Sigmoid colon (tissue), 7 donors: ENCODE measurements at places on chromosomes 2 and 18. TPM values are rescaled to one million over a fixed set of nuclear protein-coding genes. Genes with fewer than 3 reads are reported as not detected.
A peak's percentile ranks its signal among the peaks of the same experiment; 100 is the strongest.

DNA sequence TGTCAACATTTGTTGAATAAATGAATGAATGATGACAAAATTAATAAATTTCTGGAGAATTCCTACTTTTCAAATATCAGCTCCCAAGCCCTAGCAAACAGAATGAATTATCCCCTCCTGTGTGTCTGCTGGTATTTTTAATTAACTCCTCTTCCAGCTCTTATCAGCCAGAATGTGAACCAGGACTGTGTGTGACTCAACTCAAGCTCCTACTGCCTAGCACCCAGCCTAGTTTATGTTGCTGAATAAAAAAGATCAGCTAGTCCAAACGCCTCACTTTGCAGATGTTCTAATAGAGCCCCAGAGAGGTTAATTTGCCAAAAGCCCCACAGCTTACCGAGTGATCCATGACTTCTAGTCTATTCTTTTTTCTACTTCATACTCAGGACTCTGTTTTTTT lies 50.3 kb downstream of the RABL2A start:
- H3K27ac ChIP-seq: no peak overlapping the region
- DNase-seq: no peak
- H3K4me1 ChIP-seq: no peaks in the 10 kb centered on the region

CDK5R2 gene
- 0.48 TPM for polyA plus RNA-seq

- no peak for DNase-seq
- H3K36me3 ChIP-seq: no peaks in the 10 kb centered on the region
- no peak overlapping the region for H3K27ac ChIP-seq
- H3K27me3 ChIP-seq: no peaks in the 10 kb centered on the region
These were observed 15.9 kb upstream of the DSG2 start for GRCh38 chr18:31482051-31482450.

NCKAP5 gene
- polyA plus RNA-seq: 0.60 TPM

- H3K36me3 ChIP-seq: no peaks in the 10 kb centered on the region
- no peak overlapping the region for H3K4me3 ChIP-seq
These were observed 39.9 kb upstream of the SP3 start for GRCh38 chr2:174004905-174005605.

SLC16A14 gene
- polyA plus RNA-seq: 0.60 TPM

APCDD1 gene
- 2.8 TPM for polyA plus RNA-seq

GRCh38 chr2:170929686-170930050 lies 615 bp downstream of the GORASP2 start:
- H3K4me1 ChIP-seq: peaks cover 33% of the 10 kb centered on the region
- H3K27ac ChIP-seq: peak overlapping the region; percentile 97

ZNF236 gene
- polyA plus RNA-seq: 3.4 TPM

CD8A gene
- polyA plus RNA-seq: 15.5 TPM

GRCh38 chr2:44715671-44716081 lies 225.8 kb upstream of the SIX3 start:
- H3K4me3 ChIP-seq: no peak overlapping the region
- DNase-seq: no peak
- no peaks in the 10 kb centered on the region for H3K27me3 ChIP-seq
- H3K27ac ChIP-seq: no peak overlapping the region

EPB41L3 gene
- 78.8 TPM for polyA plus RNA-seq

DNA sequence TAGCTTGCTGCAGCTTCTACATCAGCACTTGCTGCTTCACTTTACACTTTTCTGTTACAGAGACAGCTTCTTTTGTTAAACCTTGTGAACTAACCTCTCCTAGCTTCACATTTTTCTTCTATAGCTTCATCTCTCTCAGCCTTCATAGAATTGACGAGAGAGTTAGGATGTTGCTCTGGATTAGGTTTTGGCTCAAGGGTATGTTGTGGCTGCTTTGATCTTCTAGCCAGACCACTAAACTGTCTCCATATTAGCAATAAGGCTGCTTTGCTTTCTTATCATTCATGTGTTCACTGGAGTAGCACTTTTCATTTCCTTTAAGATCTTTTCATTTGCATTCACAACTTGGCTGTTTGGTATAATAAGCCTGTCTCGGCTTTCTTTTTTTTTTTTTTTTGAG lies 46.3 kb upstream of the GRB14 start:
- H3K27ac ChIP-seq: no peak overlapping the region
- no peak overlapping the region for H3K4me3 ChIP-seq
- peaks cover 2% of the 10 kb centered on the region for H3K4me1 ChIP-seq
- H3K27me3 ChIP-seq: no peaks in the 10 kb centered on the region
- H3K36me3 ChIP-seq: no peaks in the 10 kb centered on the region

GRCh38 chr18:8686611-8687010 lies 18.7 kb upstream of the MTCL1 start:
- no peak for DNase-seq
- no peak overlapping the region for H3K27ac ChIP-seq
- no peaks in the 10 kb centered on the region for H3K27me3 ChIP-seq
- H3K4me1 ChIP-seq: no peaks in the 10 kb centered on the region

- DNase-seq: no peak
- H3K27me3 ChIP-seq: no peaks in the 10 kb centered on the region
- H3K36me3 ChIP-seq: no peaks in the 10 kb centered on the region
- H3K4me3 ChIP-seq: no peak overlapping the region
- no peak overlapping the region for H3K27ac ChIP-seq
These were observed 122.2 kb downstream of the SATB2 start for GRCh38 chr2:199335502-199335901.

DNA sequence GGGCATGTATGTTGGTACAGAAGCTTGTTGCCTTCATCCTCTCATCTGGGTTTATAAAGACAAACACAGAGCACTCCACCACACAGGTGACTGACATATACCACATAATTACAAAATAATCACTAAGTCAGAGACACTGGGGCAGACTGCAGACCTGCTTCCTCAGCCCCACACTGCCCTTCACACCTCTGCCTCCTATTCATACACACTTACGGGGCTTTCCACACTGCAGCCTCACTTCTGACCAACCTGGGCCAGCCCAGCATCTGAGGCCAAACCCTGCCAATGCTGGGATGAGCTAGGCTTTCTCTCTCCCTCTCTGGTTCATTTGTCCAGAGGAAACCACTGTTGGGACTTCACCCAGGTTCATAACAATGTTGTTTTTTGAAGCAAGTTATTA lies 4.5 kb downstream of the EMX1 start:
- peaks cover 76% of the 10 kb centered on the region for H3K27me3 ChIP-seq
- H3K36me3 ChIP-seq: no peaks in the 10 kb centered on the region
- peak; percentile 20 for DNase-seq
- peaks cover 48% of the 10 kb centered on the region for H3K4me1 ChIP-seq

HOXD12 gene
- polyA plus RNA-seq: 0.15 TPM

- no peaks in the 10 kb centered on the region for H3K36me3 ChIP-seq
- no peak overlapping the region for H3K27ac ChIP-seq
- no peaks in the 10 kb centered on the region for H3K4me1 ChIP-seq
- H3K27me3 ChIP-seq: no peaks in the 10 kb centered on the region
- H3K4me3 ChIP-seq: no peak overlapping the region
These were observed 116.2 kb downstream of the ACOXL start for GRCh38 chr2:110848519-110849030.

G6PC2 gene
- polyA plus RNA-seq: 0.06 TPM

- H3K27me3 ChIP-seq: no peaks in the 10 kb centered on the region
- H3K4me1 ChIP-seq: no peaks in the 10 kb centered on the region
- no peak for DNase-seq
- H3K27ac ChIP-seq: no peak overlapping the region
These were observed 336.4 kb upstream of the FSHR start for GRCh38 chr2:49490710-49491109.

TWSG1 gene
- 3.6 TPM for polyA plus RNA-seq

- H3K27me3 ChIP-seq: no peaks in the 10 kb centered on the region
- H3K36me3 ChIP-seq: no peaks in the 10 kb centered on the region
- H3K4me3 ChIP-seq: no peak overlapping the region
- DNase-seq: no peak
- no peak overlapping the region for H3K27ac ChIP-seq
- H3K4me1 ChIP-seq: no peaks in the 10 kb centered on the region
These were observed 16.1 kb upstream of the CREB1 start for GRCh38 chr2:207513551-207514257.

GRCh38 chr2:186669146-186669545 lies 24.7 kb upstream of the FAM171B start:
- no peak overlapping the region for H3K4me3 ChIP-seq
- H3K27ac ChIP-seq: no peak overlapping the region
- peaks cover 53% of the 10 kb centered on the region for H3K36me3 ChIP-seq
- H3K4me1 ChIP-seq: no peaks in the 10 kb centered on the region
- DNase-seq: no peak
- H3K27me3 ChIP-seq: no peaks in the 10 kb centered on the region

GRCh38 chr2:4096978-4097766 lies 393.8 kb downstream of the DCDC2C start:
- H3K4me3 ChIP-seq: no peak overlapping the region
- no peaks in the 10 kb centered on the region for H3K27me3 ChIP-seq
- H3K4me1 ChIP-seq: no peaks in the 10 kb centered on the region
- no peaks in the 10 kb centered on the region for H3K36me3 ChIP-seq

- H3K27me3 ChIP-seq: peaks cover 20% of the 10 kb centered on the region
- DNase-seq: no peak
- peaks cover 10% of the 10 kb centered on the region for H3K4me1 ChIP-seq
- no peaks in the 10 kb centered on the region for H3K36me3 ChIP-seq
- H3K4me3 ChIP-seq: no peak overlapping the region
These were observed 73.8 kb downstream of the RPIA start for GRCh38 chr2:88765154-88765888.

XRCC5 gene
- 70.3 TPM for polyA plus RNA-seq

DNA sequence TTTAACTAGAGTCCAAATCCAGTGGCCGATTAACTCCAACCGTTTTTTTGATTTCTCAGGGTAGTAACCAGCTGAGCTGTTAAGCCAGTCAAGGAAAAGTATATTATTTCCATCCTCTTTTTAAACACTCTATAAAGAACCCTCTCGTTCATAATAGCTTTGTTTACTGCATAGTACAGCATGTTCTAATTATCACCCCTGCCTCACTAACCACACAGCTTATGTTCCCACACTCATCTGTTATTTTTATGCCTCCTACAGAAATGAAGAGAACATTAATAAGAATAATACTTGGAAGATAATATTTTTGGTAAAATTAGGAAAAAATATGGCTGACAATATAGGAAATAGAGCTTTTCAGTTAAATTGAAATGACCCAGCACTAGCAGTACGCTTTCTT lies 2132.8 kb upstream of the CELF4 start:
- H3K4me1 ChIP-seq: no peaks in the 10 kb centered on the region
- no peak overlapping the region for H3K4me3 ChIP-seq
- no peak overlapping the region for H3K27ac ChIP-seq
- H3K36me3 ChIP-seq: no peaks in the 10 kb centered on the region

DNA sequence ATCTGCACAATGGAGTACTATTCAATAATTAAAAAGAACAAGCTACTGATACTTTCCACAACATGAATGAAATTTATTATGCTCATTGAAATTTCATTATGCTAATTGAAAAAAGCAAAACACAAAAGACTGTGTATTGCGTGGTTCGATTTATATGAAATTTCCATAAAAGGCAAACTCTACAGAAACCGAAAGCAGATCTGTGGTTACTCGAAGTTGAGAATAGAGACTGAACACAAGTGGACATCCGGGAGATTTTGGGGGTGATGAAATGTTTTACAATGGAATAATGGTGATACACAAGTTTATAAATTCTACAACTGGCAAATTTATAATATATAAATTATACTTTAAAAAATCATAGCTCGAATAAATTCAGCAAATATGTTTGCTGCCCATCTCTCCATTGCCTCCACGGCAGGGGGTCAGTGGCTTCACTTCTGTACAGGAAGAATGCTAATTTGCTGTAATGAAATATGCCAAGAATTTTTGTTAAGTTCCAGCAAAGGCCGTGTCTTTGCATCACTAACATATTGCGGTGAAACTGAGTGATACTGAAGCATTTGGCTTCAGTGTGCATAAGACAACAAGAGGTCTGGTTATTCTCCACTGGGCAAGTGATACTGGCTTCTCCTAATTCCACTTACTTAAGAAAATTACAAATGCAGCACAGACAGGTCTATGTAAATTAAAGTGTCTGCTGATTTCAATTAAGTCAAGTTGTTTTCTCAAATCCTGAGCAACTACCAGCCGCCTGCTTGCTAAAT lies 96.7 kb downstream of the TMEM163 start:
- H3K4me1 ChIP-seq: no peaks in the 10 kb centered on the region
- no peak for DNase-seq
- no peak overlapping the region for H3K4me3 ChIP-seq
- H3K27me3 ChIP-seq: no peaks in the 10 kb centered on the region
- H3K36me3 ChIP-seq: no peaks in the 10 kb centered on the region

- no peaks in the 10 kb centered on the region for H3K4me1 ChIP-seq
- H3K27ac ChIP-seq: no peak overlapping the region
- H3K36me3 ChIP-seq: no peaks in the 10 kb centered on the region
- no peak for DNase-seq
These were observed 14.6 kb downstream of the GULP1 start for GRCh38 chr2:188306271-188306670.

DNA sequence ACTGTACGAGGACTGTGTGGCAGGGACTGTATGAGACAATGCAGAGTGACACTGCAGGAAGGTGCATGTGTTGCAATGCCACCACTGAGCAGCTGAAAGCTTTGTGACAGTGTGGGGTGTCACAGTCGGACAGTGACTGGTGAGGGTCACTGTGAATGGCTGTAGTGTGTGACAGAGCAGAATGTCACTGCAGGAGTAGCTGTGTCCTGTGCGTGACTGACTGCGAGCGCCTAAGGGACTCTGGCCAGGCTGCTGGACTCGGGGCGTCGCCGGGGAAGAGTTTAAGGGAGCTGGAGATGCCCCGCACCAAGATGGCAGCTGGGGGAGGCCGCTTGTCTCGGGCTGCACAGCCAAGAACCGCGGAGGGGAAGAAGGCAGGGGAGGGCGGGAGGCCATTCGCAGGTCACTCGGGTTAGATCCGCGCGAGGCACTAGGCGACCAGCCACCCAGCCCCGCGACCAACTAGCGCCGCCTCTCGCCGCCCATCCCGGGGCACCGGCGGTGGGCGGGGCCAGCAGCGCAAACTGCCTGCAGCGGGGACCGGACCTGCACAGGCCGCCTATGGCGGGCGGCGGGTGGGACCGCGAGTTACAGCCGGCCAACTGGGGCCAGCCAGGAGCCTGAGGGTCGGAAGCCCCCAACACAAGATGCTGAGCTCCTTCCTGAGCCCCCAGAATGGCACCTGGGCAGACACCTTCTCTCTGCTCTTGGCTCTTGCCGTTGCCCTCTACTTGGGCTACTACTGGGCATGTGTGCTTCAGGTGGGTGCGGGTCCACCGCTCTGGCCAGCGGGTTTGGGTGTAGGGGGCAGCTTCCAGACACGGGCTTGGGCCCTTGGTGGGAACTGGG lies at the start of gene ABHD1:
TSS of gene ABHD1 (plus strand) at position 514 of the 849 bp plus-strand sequence. CDS start at position 648, 134 bp downstream.
- peak within 1 kb of the TSS; percentile 30 for H3K27ac ChIP-seq
- DNase-seq: peak; percentile 79
- peaks cover 12% of the 10 kb centered on the region for H3K4me1 ChIP-seq
- no peaks in the 10 kb centered on the region for H3K36me3 ChIP-seq
- peaks cover 8% of the 10 kb centered on the region for H3K27me3 ChIP-seq
- H3K4me3 ChIP-seq: peak within 1 kb of the TSS; percentile 27
